ENCODE measurements at places on chromosomes 11 and 22.

- DNase-seq: no peak
Measured at GRCh38 chr22:28910569-28911303, 27.4 kb downstream of the ZNRF3 start.

DNA sequence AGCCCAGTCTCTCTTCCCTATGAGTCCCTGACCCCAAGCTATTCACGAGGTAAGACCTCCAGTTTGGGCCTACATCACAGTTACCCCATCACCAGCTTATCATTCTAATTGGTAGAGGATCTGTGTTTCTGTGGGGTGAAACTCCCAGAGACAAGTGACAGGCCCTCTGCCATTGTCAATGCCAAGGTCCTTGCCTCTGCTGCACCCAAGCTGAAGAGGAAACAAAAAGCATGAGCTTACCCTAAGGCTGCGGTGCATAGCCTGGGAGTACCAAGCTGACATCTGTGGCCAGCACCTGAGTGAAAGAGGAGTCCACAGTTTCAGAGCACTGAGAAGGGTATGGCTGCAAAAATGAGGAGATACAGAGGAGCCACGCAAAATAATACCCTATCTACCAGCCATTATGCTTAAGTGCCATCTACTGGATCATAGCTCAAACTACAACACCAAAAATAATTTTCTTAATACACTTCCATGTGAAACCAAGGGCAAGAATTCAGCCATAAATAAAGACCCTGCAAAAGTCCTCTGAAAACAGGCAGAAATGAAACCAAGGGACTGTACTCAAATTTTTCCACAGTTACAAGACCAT is 62.3 kb upstream of the ANO5 start:
- DNase-seq: peak; percentile 30

DNA sequence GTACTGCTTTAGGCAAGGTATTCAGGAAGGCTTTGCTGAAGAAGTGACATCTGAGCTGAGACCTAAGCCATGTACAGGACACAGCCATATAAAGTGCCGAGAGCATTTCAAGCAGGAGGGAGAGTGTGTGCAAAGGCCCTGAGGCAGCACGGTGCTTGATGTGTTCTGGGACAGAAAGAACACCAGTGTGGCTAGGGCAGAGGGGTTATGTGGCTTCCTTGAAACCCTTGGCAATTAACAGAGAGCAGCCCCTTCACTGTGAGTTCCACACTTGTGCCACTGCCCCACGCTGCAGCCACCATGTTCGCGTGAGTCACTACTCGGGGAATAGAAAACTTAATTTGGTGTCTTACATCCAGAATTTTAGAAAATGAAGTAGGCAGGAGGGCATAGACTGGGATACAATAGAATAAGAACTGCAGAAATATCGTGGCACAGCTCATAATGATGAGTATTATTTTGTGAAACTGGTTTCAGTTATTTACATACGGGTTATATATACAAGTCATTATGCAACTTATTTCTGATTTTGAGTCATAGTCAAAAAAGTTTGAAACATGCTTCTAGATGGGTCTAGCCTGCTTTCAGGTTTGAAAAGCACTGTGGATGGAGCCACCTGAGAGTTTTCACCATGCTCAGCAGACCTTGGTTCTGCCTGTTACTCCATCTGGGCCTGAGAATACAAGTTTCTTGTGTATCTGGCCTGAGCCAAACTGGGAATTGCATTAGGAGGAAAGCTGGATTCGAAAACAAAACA is 11.8 kb downstream of the IL10RA start:
- no peak for DNase-seq

GRCh38 chr22:39932918-39933649 is 27.1 kb upstream of the TMA7B start:
- DNase-seq: no peak

- DNase-seq: no peak
Measured at GRCh38 chr22:47202819-47203553, 440.5 kb downstream of the TBC1D22A start.

Measured in NCI-H510A treated with DMSO at 0.1 percent for 48 hours (cell line).